Astrocyte (in vitro differentiated cells and primary cell): ENCODE measurements at places on chromosomes 7 and 10.
A peak's percentile ranks its signal among the peaks of the same experiment; 100 is the strongest.

- DNase-seq, result no peak
Measured at GRCh38 chr10:6926971-6927370, 346.9 kb upstream of the PRKCQ start.

GRCh38 chr7:22318376-22318775, 38.6 kb downstream of the RAPGEF5 start:
- no peak for DNase-seq

DNA sequence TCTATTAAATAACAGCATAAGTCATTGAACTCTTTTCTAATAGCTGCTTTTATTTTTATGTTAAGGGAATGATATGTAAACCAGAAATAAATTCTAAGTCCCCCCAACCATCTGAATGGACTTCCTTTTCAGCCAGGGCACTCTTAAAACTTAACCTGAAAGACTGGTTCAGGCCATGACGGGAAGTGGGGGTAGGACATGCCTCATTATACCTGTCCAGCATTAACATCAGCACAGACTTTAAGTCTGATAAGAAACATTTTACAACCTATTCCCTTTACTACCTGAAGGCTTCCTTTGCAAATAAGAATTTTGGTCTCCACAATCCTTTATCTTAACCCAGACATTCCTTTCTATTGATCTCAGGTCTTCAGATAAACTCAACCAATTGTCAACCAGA, 56.0 kb upstream of the CYP2C18 start:
- DNase-seq, result no peak

DNA sequence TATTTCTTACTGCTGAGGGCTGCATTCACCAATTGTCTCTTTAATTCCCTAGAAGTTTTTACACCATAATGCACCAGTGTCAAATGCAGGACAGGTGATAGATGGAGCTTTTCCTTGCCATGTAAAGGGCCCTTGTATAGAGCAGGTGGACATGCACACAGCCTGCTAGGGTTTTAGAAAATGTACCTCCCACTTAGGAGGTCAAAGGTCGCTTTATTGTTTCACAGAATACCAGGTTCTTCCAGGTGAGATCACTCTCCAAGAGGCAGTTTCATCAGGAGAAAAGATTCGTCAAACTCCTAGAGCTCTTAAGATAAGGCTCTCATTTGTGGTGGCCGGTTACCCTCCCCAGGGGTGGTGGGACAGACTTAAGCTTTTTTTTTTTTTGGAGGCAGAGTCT, 215.8 kb downstream of the PHTF2 start:
- DNase-seq, result no peak

DNA sequence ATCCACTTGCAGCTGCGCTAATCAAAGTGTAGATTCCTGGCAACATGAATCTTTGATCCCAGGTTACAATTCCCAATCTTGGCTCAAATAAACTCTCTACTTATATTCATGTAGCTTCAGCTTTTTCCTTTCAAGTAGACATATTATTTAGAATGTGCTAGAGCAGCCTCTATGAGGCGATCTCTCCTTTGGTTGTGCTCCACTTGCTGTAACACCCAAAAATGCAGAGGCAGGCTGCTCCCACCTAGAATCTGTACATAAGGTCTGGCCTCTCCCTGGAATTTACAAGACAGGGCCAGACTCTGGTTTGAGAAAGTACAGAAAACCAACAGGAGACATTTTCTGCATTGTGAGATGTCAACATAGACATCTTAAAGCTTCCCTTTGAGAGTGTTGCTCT, 23.1 kb downstream of the ZNF107 start:
- no peak for DNase-seq

- DNase-seq, result peak; percentile 44
Measured at GRCh38 chr7:45384499-45384898, 189.7 kb upstream of the ADCY1 start.

DNA sequence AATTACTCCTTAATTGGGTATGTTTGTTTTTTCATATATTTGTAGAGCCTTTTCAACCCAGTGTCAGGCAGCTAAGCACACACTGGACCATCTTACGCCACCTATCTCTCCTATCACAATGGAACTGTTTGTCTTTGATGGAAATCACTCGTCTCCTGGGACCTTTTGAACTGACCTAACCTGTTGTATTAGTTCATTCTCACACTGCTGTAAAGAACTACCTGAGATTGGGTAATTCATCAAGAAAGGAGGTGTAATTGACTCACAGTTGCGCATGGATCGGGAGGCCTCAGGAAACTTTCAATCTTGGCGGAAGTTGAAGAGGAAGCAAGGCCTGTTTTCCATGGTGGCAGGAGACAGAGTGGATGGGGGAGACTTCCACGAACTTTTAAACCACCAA, 182.0 kb downstream of the TCERG1L start:
- no peak for DNase-seq

DNA sequence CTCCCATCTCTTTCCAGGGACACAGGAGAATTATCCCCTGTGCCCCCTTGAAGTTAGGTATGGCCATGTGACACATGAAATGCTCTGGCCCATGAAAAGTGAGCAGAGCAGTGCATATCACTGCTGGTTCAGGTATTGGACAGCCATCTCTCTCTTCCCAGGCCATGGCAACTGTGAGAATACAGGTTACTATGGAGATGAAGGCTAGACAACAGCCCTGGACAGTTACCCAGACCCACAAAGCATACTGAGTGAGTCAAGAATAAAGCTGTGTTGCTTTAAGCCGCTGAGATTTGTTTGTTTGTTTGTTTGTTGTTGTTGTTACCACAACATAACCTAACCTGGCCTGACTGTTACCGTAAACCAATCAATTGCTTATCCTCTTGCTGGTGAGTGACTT, 722.3 kb downstream of the KCNMA1 start:
- no peak for DNase-seq

GRCh38 chr7:53744403-53744760, 708.9 kb downstream of the POM121L12 start:
- DNase-seq, result no peak

- DNase-seq, result peak; percentile 99
Measured at GRCh38 chr10:34528320-34528719, 286.8 kb downstream of the PARD3 start.

DNA sequence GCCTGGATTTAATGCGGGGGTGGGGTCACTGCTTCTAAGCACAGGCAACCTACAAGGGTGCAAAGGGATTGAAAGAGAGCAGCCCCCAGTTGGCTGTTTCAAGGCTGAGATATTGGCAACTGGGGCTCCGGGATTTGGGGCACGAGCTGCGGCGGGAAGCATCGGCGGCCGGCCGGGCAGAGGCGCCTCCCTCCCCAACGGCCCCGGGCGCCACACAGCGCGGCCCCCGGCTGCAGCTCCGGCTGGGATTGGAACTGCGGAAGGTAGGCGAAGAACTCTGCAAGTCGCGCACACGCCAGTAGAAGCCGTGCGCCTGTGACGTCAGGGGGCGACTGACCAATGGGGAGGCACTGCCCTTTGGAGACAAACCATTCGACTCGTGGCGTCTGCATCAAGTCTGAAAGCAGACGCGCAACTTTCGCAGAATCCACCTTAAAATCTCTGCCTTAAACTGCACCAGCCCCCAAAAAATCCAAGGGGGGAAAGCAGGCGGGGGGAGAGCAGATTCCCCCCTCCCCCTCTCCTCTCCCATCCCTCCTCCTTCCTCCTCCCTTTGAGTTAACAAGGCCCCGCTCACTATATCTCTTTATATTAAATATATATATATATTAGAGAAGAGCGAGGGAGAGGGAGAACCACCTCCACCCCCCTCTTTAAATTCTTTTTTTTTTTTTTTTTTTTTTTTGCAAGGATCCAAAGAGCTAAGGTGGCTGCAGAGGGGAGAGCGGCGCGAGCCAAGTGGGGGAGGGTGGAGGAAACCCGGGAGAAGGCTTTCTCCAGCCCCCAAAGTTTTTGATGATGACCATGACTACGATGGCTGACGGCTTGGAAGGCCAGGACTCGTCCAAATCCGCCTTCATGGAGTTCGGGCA, at the start of gene DLX6:
DLX6 (plus strand) TSS at position 371 of the 872 bp plus-strand sequence; CDS start at position 796, 425 bp downstream.
- DNase-seq, result no peak

DNA sequence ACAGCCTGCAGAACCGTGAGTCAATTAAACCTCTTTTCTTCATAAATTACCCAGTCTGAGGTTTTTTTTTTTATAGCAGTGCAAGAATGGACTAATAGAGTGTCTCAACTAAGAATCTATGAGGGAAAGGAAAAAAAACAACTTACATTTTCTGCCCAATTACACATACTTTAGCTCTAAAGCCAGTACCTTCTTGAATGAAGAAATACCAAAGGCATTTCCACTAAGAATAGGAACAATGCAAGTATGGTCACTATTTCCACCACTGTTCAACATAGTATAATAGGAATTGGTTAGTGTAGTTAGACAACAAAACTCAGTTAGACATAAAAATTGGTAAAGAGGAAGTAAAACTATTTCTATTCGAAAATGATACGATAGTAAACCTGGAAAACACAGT, 37.6 kb downstream of the MICU1 start:
- DNase-seq, result peak; percentile 54

DNA sequence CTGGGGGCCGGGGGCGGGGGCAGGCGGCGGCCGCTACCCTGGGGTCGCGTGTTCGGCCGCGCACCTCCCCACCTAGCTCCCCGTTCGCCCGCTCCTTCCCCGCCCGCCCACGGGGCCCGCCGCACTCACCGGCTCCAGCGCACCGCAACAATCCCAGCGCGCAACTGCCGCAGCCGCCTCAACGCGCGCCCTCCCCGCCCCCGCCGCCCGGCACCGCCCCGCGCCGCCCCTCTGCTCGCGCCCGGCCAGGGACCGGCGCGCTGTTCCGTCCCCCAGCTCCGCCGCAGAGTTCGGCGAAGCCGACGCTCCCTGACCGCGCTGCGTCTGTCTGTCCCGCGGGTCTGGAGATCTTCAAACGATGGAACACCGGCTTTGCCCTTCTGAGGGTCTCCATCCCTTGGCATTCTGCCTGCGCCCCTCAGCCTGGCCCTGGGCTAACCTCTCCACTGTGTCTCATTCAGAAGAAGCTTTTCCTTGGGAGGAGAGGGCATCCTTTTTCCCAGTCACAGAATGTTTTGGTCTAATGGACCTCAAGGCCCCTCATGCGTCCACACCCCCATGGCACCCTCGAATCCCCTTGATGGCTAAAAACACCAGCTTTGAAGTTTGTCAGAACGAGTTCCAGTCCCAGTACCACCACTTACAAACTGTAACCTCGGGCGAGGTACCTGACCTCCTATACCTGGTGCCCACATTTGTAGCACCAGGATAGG, at the start of gene NT5C2:
NT5C2 (minus strand) TSS at position 166 of the 713 bp plus-strand sequence. CDS start 18,314 bp downstream, outside the sequence.
- peak; percentile 49 for DNase-seq

DNA sequence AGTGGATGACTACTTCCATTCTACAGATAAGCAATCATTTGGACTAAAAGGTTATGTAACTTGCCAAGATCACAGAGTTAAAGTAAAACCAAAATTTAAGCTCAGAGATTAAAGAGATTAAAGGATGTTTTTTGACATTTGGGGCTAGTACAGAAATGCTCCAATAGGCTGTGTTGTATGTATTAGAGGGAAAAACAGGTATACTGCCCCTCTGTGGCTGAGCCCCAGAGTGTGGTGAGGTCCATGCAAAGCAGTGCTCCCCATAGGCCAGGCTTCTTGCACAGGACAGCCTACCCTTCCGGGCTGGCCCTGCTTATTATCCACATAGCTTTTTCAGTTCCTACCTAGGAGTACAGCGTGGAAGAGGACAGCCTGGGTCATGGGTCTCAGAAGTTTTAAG, 322.8 kb downstream of the POM121L12 start:
- no peak for DNase-seq

DNA sequence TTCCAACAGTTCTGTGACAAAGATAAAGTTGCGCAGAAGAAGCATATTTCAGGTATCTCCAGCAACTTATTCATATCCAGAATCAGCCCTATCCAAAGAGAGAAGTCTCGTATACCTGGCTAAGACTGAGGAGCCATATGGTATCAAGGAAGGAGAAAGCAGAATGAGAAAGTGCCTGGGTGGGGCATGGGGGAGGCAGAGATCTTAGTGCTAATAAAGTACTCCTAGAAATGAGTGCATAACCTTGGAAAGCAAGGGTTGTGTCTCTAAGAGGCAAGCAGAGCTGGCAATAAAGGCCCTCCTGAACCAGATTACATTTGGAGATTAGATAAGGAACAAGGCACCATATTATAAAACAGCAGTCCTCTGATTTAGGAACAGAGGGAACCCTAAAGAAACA, 12.7 kb downstream of the TASOR2 start:
- DNase-seq, result no peak

DNA sequence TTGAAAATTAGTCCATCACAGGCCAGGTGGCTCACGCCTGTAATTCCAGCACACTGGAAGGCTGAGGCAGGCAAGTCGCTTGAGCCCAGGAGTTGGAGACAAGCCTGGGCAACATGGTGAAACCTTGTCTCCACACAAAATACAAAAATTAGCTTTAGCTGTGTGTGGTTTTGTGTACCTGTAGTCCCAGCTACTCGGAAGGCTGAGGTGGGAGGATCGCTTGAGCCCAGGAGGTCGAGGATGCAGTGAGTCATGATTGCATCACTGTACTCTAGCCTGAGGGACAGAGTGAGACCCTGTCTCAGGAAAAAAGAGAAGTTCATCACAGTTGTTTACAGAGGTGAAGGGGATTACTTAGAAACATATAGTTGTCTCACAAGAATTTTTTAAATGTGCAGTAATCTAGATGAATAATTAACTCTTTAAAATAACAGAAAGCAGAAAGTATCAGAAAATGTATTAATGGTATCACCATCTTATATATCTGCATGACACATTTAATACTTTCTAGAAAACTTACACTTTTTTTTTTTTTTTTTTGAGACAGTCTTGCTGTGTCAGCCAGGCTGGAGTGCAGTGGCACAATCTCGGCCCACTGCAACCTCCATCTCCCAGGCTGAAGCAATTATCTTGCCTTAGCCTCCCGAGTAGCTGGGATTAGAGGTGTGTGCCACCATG, 8.9 kb downstream of the LCOR start:
- DNase-seq, result peak; percentile 58

DNA sequence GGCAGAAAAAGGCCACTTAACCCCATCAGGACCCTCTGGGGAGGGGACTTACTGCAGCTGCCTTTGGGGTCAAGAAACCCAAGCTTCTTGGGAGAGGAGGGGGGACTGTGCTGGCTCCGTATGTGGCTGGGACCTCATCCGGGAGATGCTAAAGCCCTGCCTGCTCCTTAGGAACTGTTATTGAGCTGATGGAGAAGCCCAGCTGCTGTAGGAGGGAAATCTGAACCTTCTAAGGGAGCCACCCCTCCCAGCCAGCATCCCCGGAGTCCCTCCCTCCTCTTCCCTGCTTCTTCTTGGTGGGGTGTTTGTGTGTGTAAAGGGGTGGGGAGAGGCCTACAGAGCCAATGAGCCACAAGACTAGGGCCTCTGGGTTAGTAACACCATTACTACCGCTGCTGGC, 8.2 kb downstream of the KCNIP2 start:
- no peak for DNase-seq
